AG08396 (cell line): ENCODE measurements at places on chromosomes 5 and 9.

- DNase-seq, result no peak
These were observed 59.2 kb upstream of the CPEB4 start for GRCh38 chr5:173828952-173829351.

GRCh38 chr5:10702911-10703491 is 58.0 kb downstream of the DAP start:
- no peak for DNase-seq

DNA sequence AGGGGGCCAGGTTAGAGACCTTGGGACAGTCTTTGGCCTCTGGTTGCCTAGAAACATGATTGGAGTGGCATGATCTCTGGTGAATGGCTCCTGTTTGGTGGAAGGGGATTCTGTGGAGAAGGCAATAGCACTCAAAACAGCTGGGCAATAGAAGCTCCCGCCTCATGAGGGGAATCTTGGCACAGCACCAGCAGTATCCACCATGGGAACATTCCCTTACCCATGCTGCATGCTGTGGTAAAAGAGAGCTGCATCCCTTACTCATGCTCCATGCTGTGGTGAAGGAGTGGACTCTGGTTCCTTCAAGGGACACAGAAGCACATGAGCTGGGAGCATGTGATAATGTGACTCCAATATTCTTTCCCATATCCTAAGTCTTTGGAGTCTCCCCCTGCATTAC is 160.6 kb downstream of the PJA2 start:
- no peak for DNase-seq

DNA sequence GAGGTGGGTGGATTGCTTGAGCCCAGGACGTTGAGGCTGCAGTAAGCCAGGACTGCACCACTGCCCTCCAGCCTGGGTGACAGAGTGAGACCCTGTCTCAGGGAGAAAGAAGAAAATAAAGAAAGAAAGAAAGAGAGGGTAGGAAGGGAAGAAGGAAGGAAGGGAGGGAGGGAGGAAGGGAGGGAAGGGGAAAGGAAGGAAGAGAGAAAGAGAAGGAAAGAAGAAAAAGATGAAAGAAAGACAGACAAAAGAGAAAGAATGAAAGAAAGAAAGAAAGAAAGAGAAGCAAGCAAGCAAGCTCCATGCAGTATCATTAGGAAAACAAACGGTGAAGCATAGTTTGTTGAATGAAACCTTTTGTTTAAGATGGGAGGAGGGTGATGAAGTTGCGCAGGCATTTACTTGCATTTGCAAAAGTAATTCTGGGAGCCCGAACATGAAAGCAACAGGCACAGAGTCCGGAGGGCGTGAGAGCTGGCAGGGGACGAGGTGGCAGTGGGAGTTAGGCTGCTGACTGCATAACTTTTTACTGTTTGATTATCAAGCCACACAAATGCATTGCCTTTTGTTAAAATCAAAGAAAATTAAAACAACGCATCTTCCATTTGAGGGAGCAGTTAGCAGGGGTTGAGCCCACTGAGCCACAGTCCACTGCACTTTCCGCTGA is 26.0 kb upstream of the CEP72 start:
- DNase-seq, result no peak

DNA sequence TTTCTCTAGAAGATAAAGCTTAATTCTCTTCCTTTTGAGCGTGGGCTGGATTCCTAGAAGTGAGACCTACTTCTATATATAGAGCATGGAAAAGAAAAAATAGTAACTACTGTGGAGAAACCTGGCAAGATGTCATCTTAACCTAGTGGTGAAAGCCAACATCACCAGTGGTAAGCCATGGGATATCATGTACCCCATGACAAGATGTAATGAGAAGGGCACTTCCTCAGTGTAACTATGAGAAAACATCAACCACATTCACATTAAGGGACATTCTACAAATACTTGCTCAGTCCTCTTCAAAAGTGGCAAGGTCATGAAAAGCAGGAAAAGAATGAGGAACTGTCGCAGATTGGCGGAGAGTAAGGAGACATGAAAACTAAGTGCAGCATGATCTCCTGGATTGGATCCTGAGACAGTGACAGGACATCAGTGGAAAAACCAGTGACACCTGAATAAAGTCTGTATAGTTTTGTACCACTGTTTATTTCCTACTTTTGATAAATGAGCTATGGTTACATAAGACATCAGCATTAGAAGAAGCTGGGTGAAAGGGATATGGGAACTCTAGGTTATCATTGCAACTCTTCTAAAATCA is 65.4 kb downstream of the PRRC1 start:
- DNase-seq, result no peak

DNA sequence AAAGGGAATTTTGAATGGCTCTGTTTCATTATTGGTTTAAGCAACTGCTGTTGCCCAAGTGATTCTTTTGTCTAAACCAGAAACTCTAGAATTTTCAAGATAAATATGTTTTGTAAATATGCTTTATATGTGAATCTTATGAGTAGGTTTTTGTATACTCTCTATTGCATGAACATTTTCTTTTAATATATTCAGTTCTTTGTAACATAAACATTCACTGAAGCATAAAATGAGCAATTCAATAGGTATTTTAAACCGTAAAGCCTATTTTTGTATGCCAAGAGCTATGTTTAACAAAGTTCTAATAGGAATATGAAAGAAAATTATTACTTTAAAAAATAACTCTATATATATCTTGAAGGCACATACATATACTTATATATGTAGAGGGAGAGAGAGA is 293.1 kb downstream of the PSAT1 start:
- no peak for DNase-seq

- no peak for DNase-seq
These were observed 201.8 kb upstream of the MPDZ start for GRCh38 chr9:13481274-13481673.

DNA sequence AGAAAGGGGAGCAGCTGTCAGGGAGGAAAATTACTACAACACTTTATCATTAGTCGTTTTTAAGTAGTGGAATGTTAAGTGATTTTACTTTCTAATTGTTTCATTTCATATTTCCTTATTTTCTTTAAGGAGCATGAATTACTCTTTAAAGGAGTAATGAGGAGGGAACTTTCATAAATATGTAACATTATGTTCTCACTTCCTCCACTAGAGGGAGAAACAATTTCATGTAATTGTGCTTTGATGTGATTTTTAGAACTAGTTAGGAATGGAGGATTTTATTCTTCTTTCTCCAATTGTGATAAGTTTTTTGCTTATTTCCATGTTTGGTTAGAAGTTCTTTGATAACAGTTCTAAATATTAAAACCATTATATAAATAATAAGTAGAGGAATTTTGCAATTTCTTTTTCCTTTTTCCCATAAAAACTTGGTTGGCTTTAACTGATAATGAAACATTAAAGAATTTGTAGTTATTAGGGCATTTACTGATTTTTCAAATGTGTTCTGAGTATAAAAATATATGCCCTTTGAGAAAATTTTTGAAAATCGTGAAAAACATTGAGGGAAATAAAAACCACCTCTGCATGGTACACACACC is 25.6 kb downstream of the CEP78 start:
- DNase-seq, result peak; percentile 10

DNA sequence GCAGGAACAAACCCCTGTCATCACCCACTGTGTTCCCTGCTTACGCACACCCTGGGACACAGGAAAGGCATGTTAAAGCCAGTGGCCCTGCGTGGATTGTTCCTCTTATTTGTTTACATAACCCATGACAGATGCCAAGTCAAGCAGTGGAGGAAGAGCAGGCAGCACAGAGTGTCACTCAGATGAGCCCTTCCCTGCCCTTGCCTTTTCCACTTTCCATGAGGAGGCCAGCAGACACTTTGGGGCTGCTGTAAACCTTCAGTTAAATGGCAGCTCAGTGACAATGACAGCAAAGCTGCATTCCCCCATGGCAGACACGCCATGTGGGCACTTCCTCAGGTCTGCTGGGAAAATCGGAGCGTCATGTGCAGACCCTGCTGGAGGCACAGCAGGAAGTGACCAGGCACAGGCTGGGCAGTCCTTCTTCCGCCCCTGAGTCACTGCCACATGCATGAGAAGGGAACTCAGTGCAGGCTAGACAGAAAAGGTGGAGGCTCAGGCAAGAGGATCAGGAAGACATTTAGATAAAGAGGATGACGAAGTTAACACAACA is 216.8 kb upstream of the PIK3R1 start:
- DNase-seq, result peak; percentile 52
